IMR-90 (cell line): ENCODE measurements at places on chromosomes 7 and 10. TPM values are rescaled to one million over a fixed set of nuclear protein-coding genes. Genes with fewer than 3 reads are reported as not detected.

- peak; percentile 83 for DNase-seq
- H3K27ac ChIP-seq: no peak overlapping the region
- no peak overlapping the region for H3K4me3 ChIP-seq
- H3K36me3 ChIP-seq: no peaks in the 10 kb centered on the region
- no peaks in the 10 kb centered on the region for H3K27me3 ChIP-seq
Measured at GRCh38 chr10:122062831-122063674, 74.1 kb downstream of the TACC2 start.

DNA sequence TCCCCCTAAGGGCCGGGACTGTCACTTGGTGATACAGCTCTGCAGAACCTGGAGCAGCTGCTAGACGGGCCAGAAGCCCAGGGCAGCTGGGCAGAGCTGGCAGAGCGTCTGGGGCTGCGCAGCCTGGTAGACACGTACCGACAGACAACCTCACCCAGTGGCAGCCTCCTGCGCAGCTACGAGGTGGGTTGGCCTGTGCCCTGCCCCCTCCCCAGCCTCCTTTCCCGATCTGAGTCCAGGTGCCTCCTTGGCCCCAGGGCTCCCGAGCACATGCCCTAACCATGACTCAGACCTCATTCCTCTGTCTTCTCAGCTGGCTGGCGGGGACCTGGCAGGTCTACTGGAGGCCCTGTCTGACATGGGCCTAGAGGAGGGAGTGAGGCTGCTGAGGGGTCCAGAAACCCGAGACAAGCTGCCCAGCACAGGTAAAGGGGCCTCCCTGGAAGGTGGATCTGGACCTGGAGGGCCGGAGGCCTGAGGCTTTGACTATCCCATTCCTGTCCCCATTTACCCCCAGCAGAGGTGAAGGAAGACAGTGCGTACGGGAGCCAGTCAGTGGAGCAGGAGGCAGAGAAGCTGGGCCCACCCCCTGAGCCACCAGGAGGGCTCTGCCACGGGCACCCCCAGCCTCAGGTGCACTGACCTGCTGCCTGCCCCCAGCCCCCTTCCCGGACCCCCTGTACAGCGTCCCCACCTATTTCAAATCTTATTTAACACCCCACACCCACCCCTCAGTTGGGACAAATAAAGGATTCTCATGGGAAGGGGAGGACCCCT lies 6.4 kb downstream of the NFKB2 start:
- no peak overlapping the region for H3K27ac ChIP-seq
- H3K27me3 ChIP-seq: no peaks in the 10 kb centered on the region
- peaks cover 11% of the 10 kb centered on the region for H3K4me1 ChIP-seq

DNA sequence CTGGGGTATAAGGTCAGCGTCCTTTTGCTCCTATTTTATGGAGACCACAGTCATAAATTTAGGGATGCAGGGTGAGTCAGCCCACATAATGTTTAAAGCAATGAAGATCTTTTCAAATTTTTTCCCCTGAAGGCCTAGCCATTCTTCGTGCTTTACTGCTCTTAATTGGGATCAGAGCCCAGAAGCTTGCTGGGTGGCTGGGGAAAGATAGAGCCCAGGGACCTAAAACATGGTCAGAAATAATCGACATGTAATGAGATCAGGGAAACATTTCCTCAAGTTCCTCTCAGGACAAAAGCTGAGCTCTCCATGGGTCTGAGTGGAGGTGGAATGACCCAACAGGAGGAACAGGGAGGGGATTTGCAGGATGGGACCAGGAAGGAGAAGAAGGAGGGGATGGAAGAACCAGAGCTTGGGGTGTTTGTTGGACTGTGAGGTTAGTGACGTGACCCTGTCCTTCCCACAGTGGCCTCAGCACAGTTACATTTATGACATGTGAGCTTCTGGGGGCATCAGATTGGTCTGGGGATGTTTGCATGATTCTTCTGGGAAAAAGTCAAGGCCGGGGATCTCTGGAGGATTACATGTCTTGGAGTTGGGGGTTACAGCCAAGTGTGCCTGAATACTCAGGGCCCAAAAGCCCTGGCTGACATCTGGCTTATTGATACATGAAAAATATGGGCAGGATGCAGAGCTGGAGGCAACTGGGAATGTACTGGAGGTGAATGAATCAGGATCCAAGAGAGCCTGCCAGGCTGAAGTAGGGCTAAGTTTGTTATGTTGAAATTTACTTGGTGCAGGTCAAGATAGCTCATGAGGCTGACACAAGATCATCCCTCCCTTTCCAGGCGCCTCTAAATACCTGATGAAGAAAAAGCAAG lies 477.9 kb downstream of the RPS24 start:
- H3K4me3 ChIP-seq: no peak overlapping the region
- H3K27ac ChIP-seq: no peak overlapping the region
- no peaks in the 10 kb centered on the region for H3K36me3 ChIP-seq
- no peaks in the 10 kb centered on the region; the same call in 1 of the 2 replicates for H3K27me3 ChIP-seq
- no peak for DNase-seq

DNA sequence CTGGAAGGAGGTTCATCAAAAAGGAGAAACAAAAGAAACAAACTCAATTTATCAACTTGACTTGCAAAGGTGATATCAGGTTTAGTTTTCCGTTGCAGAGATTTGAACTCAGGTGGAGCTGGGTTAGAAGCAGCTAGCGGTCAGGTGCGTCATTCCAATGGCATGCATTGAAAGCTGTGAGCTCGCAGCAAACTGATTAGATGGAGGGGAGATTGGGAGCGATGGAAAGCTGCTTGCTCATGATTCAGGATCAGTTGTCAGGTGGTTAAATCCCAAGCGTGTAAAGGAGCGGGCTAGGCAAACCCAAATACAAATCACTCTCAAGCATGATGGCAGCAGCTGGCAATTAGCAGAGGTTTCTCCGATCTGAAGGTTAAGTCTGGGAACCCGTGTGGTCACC lies 49.3 kb upstream of the AFAP1L2 start:
- H3K4me3 ChIP-seq: no peak overlapping the region
- H3K4me1 ChIP-seq: no peaks in the 10 kb centered on the region
- peaks cover 2% of the 10 kb centered on the region; the same call in 1 of the 2 replicates for H3K27me3 ChIP-seq
- H3K36me3 ChIP-seq: no peaks in the 10 kb centered on the region
- no peak for DNase-seq
- H3K27ac ChIP-seq: no peak overlapping the region

Gene ZNF316
- total RNA-seq: 3.2 and 6.1 TPM in 2 replicates

Gene TMEM236
- not detected in 2 replicates for total RNA-seq

DNA sequence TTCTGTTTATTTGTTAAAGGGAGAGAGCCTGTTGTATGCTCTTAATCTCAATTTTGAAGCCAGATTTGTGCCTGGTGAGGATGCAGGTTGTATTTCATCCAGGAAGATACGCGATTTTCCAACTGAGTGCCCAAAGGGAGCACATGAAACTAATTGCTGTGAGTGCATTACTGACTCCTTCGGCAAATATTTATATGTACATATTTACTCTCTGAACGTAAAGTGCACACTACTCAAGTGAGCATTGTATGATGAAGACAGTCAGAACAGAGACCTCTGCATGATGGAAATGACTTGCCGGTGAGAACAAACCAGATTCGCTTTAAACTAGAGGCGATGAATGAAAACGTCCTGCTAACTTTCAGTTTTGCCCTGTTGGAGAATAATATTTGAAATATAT lies 130.1 kb downstream of the MALRD1 start:
- no peaks in the 10 kb centered on the region for H3K36me3 ChIP-seq
- DNase-seq: no peak
- H3K27ac ChIP-seq: no peak overlapping the region
- no peak overlapping the region for H3K4me3 ChIP-seq
- no peaks in the 10 kb centered on the region for H3K4me1 ChIP-seq

- no peak for DNase-seq
- H3K4me1 ChIP-seq: peaks cover 10% of the 10 kb centered on the region
- H3K27ac ChIP-seq: no peak overlapping the region
Measured at GRCh38 chr7:17554341-17555015, 256.0 kb downstream of the AHR start.

Gene GIMAP1
- total RNA-seq: not detected in 2 replicates

- H3K4me1 ChIP-seq: no peaks in the 10 kb centered on the region
- no peak overlapping the region for H3K27ac ChIP-seq
- no peak overlapping the region for H3K4me3 ChIP-seq
- DNase-seq: peak; percentile 58
- peaks cover 3% of the 10 kb centered on the region; the same call in 1 of the 2 replicates for H3K27me3 ChIP-seq
- no peaks in the 10 kb centered on the region for H3K36me3 ChIP-seq
Measured at GRCh38 chr10:58064714-58065528, 202.8 kb downstream of the IPMK start.

GRCh38 chr7:137935884-137936508 lies 65.9 kb downstream of the CREB3L2 start:
- H3K4me3 ChIP-seq: no peak overlapping the region
- H3K4me1 ChIP-seq: peaks cover 40% of the 10 kb centered on the region
- peaks cover 3% of the 10 kb centered on the region for H3K36me3 ChIP-seq
- H3K27ac ChIP-seq: no peak overlapping the region

- H3K4me3 ChIP-seq: no peak overlapping the region
- no peak overlapping the region for H3K27ac ChIP-seq
- DNase-seq: no peak
- no peaks in the 10 kb centered on the region for H3K27me3 ChIP-seq
- H3K4me1 ChIP-seq: no peaks in the 10 kb centered on the region
Measured at GRCh38 chr7:69963393-69963792, 365.1 kb downstream of the AUTS2 start.

DNA sequence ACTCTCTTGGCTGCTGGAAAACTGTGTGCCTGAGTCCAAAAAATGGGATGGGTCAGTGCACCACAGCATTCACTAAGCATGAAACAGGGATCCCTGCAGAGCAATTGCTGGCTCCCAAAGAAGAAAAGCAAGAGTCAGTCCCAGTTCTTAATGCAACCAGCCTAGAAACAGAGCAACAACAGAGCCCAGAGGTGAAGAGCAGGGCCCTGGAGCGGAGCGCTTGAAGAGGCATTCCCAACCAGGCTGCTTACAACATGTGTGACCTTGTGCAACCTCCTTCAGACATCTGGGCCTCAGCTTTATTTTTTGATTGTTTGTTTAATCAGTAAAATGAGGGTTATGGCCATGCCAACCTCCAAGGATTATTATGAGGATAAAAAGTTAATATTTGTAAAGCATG lies 543.7 kb upstream of the COBL start:
- H3K4me3 ChIP-seq: no peak overlapping the region
- no peak overlapping the region for H3K27ac ChIP-seq
- no peaks in the 10 kb centered on the region for H3K27me3 ChIP-seq
- H3K36me3 ChIP-seq: no peaks in the 10 kb centered on the region
- H3K4me1 ChIP-seq: no peaks in the 10 kb centered on the region
- DNase-seq: no peak

Gene LIPJ
- not detected in 2 replicates for total RNA-seq

DNA sequence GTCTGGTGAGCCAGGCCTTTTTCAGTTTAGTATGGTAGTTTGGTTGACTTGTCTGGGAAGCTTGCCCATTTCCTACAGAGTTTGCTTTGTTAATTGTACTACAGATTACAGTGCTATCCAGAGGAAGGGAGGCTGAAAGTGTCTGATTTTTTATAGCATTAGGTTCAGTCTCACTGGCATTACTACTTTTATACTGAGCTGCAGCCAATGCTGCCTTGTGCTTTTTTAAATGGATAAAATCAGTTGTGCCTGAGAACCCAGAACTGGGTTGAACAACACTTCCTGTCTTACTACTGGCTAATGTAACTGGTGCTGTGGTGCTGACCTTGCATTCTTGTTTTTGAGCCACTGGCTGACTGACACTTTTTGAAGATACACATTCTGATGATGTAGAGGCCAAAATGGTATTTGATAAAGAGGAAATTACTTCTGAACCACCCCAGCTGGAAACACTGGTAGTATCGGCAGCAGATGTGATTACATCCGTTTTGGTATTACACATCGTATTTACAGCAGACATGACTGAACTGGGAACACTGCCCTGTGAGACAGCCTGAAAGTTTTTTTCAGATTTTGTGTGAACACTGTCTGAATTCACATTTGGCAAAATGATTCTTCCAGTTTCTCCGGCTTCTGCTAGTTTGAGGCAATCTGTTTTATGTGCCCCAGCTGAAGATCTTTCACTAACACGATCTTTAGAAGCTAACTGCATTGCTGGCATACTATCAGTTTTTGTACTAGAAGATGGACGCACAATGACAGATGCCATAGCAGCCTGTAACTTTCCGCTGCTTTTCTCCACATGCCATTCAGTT lies 74.1 kb downstream of the NRBF2 start:
- peak; percentile 94 for DNase-seq
- no peak overlapping the region; the same call in 1 of the 2 replicates for H3K4me3 ChIP-seq
- peaks cover 16% of the 10 kb centered on the region for H3K4me1 ChIP-seq
- H3K36me3 ChIP-seq: peaks cover 5% of the 10 kb centered on the region; the same call in 1 of the 2 replicates
- H3K27me3 ChIP-seq: no peaks in the 10 kb centered on the region

- no peak for DNase-seq
- no peak overlapping the region for H3K4me3 ChIP-seq
- H3K27me3 ChIP-seq: no peaks in the 10 kb centered on the region
Measured at GRCh38 chr10:34143466-34143865, 671.6 kb downstream of the PARD3 start.

DNA sequence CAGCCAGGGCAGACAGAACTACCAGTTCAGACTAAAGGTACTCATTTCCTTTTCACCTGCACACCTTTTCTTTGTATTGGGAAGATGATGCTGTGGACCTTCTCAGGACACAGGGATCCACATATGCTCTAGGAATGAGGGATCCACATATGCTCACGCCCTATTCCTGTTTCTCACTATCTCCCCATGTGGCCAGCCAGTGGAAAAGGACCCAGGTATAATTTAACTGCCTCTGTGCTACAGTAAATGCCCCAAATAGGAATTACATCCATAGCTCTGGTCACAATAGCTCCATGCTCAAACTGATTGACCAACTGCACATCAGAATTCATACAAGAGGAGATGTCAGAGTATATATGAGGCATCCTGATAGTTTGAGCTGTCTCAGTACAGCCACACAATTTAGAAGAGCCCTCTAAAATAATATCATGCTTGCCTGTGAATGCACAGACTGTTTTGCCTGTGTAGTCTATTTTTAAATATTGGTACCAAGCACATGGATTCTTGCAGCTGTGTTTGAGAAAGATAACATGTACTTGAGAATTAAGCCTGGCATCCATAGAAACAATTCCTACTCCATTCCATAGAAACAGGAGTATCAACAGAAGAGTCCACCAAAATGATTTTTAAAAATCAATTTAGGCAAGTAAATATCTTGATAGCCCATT lies 43.7 kb downstream of the CTTNBP2 start:
- no peak overlapping the region for H3K27ac ChIP-seq
- peaks cover 10% of the 10 kb centered on the region for H3K4me1 ChIP-seq
- H3K36me3 ChIP-seq: no peaks in the 10 kb centered on the region

DNA sequence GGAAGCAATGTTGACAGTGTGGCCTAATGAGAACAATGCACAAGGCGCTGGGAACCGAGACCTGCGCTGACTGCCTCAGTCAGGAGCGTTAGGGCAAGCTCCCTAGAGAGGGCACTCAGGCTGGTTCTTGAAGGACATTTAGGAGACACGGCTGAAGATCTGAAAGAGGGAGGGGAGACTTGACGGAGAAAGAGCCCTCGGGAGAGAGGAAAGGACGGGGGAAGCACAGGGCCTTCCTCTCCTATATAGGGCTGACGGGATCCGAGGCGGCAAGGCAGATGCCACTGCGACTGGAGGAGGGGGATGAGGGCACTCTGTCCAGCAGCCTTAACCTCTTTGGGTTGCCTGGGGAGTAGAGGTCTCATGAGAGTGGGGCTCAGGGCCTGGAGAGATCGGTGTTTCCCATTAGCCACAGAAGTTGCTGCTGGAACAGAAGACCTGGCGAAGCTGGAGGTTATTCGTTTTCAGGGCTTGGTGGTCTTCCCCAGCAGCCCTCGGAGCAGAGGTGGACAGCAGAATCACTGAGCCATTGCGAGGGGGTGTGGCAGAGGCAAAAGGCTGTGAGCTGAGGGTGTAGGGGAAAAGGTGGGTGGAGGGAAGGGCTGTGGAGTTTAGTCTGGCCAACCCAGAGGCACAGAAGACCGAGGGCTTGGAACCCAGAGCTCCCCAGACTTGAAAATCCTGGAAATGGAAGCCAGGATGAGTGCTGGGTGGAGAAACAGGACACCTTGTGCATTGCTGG lies 36.0 kb downstream of the CLEC2L start:
- peaks cover 11% of the 10 kb centered on the region; the same call in 1 of the 2 replicates for H3K27me3 ChIP-seq
- DNase-seq: no peak
- peaks cover 17% of the 10 kb centered on the region; the same call in 1 of the 2 replicates for H3K36me3 ChIP-seq
- no peaks in the 10 kb centered on the region for H3K4me1 ChIP-seq
- no peak overlapping the region for H3K27ac ChIP-seq
- no peak overlapping the region for H3K4me3 ChIP-seq
